ENCODE measurements at places on chromosomes 1 and 21. TPM values are rescaled to one million over a fixed set of nuclear protein-coding genes. Genes with fewer than 3 reads are reported as not detected.

OPTC gene
- not detected for total RNA-seq

OLIG1 gene
- total RNA-seq = not detected

ARHGEF10L gene
- total RNA-seq = not detected

DMRTA2 gene
- total RNA-seq = not detected

Data from activated naive CD4-positive, alpha-beta T cell treated with anti-CD3 and anti-CD28 coated beads, Interleukin-2, amount 10 ng/mL, durations not matched to agents 5 hours and 36 hours (primary cell).